ENCODE measurements at places on chromosomes 2 and 18.

DNA sequence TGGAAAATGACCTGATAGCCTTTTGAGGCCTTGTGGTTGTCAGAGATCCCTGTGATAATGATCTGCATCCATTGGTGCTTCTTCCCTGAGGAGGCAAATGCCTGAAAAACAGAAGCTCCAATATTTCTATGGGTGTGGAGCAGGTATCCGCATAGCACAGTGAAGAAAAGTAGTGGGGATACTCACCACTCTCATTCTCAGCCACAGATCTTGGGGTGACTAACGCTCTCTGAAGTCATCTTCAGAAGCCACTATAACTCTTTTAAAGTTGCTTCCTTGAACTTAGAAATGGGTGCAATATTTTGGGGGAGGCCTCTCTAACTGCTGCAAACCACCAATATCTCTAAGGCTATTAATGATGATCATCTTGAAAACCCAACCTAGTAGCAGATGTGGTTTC is 46.2 kb downstream of the ARHGAP15 start:
- DNase-seq = no peak

DNA sequence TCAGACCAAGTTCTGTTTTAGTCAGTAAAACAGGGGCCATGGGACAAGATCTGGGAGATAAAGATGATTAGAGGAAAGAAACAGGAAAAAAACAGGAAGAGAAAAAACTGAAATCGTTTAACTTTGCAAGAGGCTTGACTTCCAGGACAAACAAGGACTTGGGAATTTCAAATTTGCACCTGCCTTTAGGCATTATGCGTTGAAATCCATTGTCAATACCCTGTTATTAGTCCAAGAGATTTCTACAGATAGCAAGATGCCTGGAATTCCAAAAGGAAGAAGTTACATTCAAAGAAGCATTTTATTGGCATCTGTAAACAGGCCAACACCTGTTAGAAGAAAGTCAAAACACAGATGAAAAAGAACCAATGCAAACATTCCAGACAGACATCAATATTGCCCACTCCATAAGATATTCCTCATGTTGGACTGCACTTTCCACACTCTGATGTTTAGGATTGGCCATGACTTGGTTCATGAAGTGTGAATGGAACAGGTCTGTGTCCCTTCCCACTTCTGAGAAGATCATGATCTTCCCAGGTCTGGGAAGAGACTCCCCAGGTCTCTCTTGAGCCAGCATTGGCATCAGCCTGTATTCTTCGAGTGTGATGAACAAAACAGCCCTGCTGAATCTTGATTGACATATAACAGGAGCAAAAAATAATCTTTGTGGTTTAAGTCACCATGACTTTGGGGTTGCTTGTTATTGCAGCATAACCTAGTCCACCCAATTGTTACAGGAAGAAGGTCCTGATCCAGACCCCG is 181.4 kb upstream of the FN1 start:
- DNase-seq = no peak

- no peak for DNase-seq
Measured at GRCh38 chr2:218691234-218691633, 19.3 kb downstream of the STK36 start.

GRCh38 chr2:58974881-58975280 is 733.8 kb upstream of the FANCL start:
- DNase-seq = no peak

- DNase-seq = no peak
Measured at GRCh38 chr2:165017966-165018596, 62.8 kb upstream of the SLC38A11 start.

- DNase-seq = no peak
Measured at GRCh38 chr2:80335411-80335810, 30.9 kb upstream of the LRRTM1 start.

- no peak for DNase-seq
Measured at GRCh38 chr2:166917415-166917814, 29.1 kb downstream of the XIRP2 start.

GRCh38 chr18:23539911-23540525 is 36.7 kb downstream of the RMC1 start:
- no peak for DNase-seq

GRCh38 chr2:143229952-143230351 is 100.7 kb downstream of the ARHGAP15 start:
- DNase-seq = no peak

GRCh38 chr2:162917626-162918025 is 79.1 kb upstream of the KCNH7 start:
- DNase-seq = no peak

GRCh38 chr2:155866477-155866876 is 466.0 kb downstream of the NR4A2 start:
- no peak for DNase-seq

GRCh38 chr2:19911808-19912509 is 10.2 kb upstream of the TTC32 start:
- DNase-seq = no peak

DNA sequence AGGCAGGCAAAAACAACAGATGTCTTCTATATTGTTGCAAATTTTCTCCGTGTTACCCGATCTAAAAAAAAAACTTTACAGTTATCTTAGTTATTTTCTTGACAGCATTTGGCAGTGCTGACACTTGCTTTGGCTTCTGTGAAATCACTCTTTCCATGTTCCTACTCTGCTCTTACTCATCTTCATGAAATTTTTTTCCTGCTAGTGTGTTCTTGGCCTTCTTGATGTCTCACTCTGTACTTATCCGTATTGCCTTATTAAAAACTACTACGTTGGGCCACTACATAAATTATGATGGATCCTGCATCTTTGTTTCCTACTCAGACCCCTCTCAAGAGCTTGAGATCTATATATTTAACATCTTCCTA is 134.4 kb downstream of the IKZF2 start:
- no peak for DNase-seq

DNA sequence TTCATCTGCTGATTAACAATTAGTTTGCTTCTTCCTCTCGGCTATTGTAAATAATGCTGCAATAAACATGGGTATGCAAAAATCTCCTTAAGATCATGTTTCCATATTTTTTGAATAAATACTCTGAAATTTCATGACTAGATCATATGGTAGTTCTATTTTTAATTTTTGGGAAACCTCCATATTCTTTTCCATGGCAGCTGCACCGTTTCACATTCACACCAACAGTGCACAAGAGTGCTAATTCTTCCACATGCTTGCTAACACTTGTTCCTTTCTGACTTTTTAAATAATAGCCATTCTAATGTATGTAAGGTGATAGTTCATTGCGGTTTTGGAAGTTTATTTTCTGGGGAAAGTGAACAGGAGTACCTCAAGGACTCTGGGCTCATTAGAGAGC is 52.6 kb upstream of the TACR1 start:
- no peak for DNase-seq

- DNase-seq = no peak
Measured at GRCh38 chr2:46458763-46459500, 20.4 kb upstream of the TMEM247 start.

DNA sequence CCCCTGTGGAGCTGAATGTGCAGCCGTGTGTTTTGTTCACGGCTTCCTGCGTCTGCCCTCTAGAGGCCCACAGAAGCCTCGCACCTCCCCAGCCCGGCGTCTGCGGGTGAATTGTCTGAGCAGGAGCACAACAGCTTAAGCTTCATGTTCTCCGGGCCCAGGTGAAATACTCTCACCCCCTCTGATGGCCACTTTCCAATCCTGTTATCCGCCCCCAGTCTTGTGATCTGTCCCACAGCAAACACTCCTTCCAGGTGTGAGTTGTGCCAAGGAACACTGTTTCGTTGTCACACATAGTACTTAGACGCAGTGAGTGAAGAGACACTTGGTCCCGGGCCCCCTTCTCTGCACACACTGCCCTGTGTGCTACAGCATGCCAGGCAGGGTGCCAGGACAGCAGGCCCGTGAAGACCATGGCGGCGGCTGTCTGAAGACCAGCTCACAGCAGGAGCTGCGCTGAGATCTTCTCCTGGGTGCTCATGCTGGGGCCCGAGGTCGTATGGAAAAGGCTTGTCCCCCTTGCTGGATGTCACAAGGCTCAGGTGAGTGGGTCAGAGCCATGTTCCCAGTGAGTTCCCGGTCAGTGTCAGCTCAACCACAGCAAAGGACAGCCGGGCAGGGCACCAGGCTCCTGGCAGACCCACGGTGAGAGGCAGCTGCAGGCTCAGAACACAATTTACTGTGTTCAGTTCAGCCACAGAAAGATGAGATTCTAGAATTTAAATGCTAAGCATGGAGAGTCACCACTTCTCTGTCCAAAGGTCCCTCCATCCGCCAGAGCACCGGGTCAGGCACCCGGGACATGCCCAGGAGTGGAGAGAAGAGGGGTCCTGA is 6.8 kb upstream of the PXDN start:
- peak; percentile 10 for DNase-seq

DNA sequence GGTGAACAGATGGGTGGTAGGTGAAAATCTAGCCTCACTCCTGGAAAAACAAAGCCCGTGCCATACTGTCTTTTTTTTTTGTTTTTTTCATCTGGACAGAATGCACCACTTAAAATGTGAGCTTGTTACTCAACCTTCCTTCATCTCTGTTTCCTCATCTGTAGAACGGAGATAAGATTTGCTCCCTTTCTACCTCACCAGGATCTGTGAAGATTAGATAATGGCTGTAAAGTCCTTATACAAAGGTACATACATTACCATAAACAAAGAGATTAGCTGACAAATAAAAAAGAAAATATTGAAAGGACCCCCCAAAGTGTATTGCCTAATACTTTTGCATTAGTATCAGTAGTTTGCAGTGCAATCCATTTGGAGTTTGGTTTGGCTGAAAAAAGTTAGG is 75.4 kb upstream of the ZEB2 start:
- no peak for DNase-seq

DNA sequence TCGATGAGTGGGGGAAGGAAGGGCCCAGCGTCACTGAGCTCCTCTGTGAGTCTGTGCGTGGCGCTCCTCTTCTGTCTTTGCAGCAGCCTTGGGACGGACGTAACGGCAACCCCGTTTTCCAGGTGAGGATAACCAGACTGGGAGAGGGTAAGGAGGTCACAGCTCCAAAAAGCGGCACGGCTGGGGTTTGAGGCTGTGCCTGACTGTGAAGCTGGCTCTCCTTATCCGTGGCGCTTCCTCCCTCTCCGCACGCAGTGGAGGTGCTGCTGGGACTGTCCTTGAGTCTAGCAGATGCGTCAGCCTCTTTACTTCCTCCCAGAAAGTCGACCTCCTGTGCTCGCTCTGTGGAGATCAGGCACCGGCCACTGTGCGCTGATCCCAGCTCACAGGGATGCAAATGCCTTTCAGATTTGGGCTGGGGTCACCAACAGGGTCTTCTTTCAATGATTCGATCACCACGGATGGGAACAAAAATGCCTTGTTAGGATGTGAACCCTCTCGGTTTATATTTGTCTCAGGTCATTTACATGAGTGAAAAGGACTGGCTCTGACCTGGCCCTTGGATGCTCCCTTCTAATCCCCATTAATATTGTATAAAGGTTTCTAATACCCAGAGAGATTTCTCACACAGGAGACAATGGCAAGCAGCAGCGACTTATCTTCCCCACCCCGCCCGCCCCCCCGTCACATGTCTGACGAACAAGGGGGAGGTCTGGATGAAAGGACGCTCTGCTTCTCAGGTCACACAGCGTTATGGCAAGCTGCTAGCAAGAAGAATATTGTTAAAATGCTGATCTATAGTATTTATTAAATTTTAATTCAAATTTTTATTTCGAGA is 30.1 kb upstream of the E2F6 start:
- DNase-seq = no peak

DNA sequence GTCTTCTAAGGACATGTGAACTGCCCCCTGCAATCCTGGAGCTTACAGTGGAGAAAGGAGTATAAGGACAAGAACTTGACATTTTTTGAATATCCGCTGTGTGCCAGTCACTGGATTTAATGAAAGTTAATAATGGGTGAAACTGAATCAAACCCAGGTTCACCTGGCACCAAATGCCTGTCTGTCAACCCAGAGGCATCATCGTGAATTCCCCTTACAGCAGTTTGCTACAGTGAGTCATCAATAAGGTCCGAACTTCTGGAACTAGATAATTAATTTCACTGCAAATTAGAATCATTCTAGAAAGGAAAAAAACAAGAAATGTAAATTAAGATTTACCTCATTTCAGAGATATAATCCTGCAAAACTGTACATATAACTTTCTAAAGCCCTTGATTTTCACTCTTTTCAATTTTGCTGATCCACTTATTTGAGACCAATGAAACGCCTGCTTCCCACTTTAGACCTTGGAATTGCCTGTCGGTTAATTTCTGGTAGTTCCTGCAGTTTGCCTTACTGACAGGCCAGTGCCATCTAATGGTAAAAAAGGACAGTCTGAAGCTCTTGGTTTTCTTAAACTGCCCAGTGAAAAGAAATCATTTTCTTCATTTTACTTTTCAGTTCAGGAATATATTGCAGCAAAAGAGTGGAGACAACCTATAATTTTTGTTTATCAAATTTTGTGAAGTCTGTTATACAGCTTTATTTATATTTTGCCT is 8.2 kb downstream of the DSG2 start:
- no peak for DNase-seq

DNA sequence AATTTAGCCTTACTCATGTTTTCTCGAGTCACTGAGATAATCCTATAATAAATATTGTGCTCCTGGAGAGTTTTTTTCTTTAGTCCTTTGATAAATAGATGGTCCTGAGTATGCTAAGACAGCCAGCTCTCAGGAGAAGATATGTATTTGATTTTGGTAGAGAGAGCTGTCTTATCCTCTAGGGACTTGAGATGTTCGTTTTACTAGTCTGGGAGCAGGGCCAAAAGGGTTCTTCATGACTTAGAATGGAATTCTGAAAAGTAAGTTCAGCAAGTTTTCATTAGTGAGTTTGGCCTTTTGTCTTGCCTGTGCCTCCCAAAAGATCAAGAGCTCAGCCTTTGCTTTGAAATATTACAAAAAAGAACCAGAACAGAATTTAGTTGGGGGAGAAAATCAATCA is 246.7 kb downstream of the BABAM2 start:
- no peak for DNase-seq

DNA sequence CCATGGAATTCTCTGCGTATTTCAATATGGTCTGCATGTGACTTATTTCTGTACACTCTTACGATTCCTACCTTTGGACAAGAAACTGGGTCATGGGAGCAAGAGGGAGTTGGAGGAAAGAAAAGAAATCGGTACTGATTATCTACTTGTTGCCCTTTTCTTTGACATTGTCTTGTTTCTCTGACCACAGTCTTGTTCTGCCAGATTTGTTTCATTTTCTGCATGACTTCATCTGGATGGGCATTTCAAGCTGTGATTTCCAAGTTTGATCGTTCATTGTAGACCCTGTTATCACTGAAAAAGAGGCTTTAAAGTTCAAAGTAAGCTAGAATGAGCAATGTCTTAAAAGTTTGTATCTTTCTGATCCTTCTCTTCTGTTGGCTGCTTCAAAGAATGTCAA is 2186.3 kb upstream of the CELF4 start:
- no peak for DNase-seq

DNA sequence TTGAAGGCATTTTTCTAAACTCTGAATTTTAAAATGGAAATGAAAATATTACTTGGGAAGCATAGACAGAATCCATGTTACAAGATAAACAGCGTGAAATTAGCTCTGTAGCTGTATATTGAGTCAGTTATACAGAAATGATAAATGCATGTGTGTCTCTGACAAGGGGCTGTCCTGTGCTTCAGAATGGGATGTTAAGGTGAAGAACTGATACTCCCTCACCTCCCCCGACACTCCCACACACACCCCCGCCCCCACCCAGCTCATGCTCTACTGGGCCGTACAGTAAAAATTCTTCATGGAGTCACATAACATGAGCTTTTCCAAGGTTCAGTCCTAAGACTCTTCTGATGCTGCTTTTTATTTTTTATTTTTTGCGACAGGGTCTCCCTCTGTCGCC is 869 bp upstream of the THUMPD2 start:
- DNase-seq = no peak

- no peak for DNase-seq
Measured at GRCh38 chr2:2797797-2798196, 466.7 kb upstream of the MYT1L start.

GRCh38 chr2:209648714-209649113 is 122.9 kb upstream of the UNC80 start:
- no peak for DNase-seq

GRCh38 chr18:24627644-24628315 is 167.3 kb downstream of the HRH4 start:
- no peak for DNase-seq

Measured in activated CD4-positive, alpha-beta T cell treated with anti-CD3 and anti-CD28 coated beads, Interleukin-2, amount 50 U/mL, for 4 hours (primary cell).